Tibial artery (tissue), 4 donors: ENCODE measurements at places on chromosomes 13 and 19.

DNA sequence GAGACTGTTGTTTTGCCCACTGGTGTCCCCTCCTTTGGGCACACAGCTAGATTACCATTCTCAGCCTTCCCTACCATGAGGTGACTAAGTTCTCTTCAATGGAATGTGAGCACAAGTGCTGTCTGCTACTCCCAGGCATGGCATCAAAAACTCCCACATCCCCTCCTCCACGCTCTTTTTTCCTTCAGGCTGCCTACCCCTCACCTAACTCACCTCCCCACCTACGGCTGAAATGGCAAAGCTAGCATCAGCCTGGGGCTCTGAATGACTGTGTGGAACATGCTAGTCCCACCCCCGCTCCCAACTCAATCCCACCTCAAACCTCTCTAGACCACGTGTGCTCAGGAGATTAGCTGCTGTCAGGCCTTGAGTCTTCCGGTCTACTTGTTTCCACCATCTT is 512.2 kb downstream of the DIAPH3 start:
- H3K4me1 ChIP-seq, result no peaks in the 10 kb centered on the region
- H3K27ac ChIP-seq, result no peak overlapping the region
- no peaks in the 10 kb centered on the region for H3K36me3 ChIP-seq
- no peaks in the 10 kb centered on the region for H3K27me3 ChIP-seq
- DNase-seq, result no peak
- no peak overlapping the region for H3K4me3 ChIP-seq

DNA sequence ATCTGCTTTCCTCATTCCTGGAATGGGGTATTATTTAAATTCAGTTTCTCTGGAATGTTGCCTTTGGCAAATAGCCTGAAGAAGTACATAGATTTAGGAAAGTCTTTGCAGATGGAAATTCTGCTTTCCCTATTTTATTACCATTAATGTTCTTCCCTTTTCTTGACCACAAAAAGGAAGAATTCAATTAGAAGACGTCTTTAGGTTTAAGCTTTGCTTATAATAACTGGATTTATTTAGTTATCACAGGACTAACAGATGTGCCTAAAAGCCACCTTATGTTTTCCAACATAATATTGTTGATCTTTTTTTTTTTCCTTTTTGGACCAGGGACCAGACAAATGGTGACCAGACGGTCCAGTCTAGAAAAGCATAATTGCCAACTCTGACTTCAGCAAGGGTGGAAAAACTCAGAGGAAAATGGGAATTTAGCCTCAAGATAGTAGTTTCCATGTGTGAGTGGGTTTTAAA is 210.1 kb upstream of the SPRY2 start:
- no peak overlapping the region for H3K27ac ChIP-seq
- H3K27me3 ChIP-seq, result no peaks in the 10 kb centered on the region
- no peaks in the 10 kb centered on the region for H3K36me3 ChIP-seq
- H3K4me3 ChIP-seq, result no peak overlapping the region
- H3K4me1 ChIP-seq, result no peaks in the 10 kb centered on the region

GRCh38 chr13:32316501-32316900 is 1.2 kb downstream of the BRCA2 start:
- no peaks in the 10 kb centered on the region for H3K27me3 ChIP-seq
- no peaks in the 10 kb centered on the region for H3K36me3 ChIP-seq
- peak overlapping the region; percentile 95 for H3K27ac ChIP-seq

DNA sequence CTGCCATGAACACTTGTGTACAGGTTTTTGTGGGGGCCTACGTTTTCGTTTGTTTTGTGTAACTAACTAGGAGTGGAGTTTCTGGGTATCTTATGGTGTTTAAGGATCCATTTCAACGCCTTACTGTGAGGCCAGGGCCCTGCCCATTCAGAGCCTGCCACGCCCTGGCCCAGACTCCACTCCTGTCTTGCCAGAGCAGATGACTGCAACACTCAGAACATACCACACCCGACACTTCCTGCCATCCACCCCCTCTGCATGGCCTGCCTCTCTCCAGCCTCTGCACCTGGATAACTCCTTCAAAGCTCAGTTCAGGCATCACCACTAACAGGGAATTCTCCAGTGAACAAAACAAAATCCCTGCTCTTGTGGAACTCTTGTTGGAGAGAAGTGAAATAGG is 43.2 kb downstream of the RGCC start:
- DNase-seq, result no peak
- H3K27ac ChIP-seq, result no peak overlapping the region
- no peak overlapping the region for H3K4me3 ChIP-seq
- no peaks in the 10 kb centered on the region for H3K27me3 ChIP-seq
- no peaks in the 10 kb centered on the region for H3K36me3 ChIP-seq
- H3K4me1 ChIP-seq, result no peaks in the 10 kb centered on the region

DNA sequence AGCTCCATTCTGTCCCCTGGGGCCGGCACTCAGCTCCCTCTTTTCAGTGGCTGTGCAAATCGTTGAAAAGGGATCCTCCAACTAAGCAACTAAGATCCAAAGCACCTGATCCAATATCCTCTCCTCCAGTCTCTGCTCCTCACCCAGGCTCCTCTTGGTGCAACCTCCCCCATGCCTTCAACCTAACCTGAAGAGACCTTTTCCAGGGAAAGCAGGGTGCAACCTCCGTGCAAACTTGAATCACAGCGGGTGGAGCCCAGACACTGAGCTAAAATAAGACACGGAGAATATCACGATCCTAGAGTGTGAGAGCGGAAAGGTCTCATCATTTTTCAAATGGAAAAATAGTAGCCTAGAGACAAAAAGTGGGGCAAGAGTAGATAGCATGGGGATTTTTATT is 8.3 kb downstream of the CACNG7 start:
- H3K27me3 ChIP-seq, result peaks cover 26% of the 10 kb centered on the region
- no peak overlapping the region for H3K4me3 ChIP-seq
- DNase-seq, result no peak
- no peak overlapping the region for H3K27ac ChIP-seq
- H3K36me3 ChIP-seq, result no peaks in the 10 kb centered on the region

- no peaks in the 10 kb centered on the region for H3K36me3 ChIP-seq
- no peak overlapping the region for H3K27ac ChIP-seq
- no peak for DNase-seq
- H3K4me3 ChIP-seq, result no peak overlapping the region
- H3K27me3 ChIP-seq, result no peaks in the 10 kb centered on the region
- H3K4me1 ChIP-seq, result no peaks in the 10 kb centered on the region
Observed at GRCh38 chr13:77359171-77359570, 32.3 kb upstream of the MYCBP2 start.

DNA sequence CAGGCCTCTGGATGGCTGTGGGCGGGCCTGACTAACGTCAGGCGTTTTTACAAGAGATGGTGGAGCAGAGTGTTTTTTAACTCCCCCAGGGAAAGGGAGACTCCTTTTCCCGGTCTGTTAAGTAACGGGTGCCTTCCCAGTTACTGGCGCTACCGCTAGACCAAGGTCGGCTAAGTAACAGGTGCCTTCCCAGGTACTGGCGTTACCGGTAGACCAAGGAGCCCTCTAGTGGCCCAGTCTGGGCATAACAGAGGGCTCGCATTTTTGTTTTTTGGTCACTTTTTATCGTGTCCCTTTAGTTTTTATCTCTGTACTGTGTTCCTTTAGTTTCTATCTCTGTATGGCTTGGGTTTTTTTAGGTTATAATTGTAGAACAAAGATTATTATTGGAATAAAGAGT is 10.0 kb downstream of the ZNF383 start:
- no peaks in the 10 kb centered on the region for H3K27me3 ChIP-seq
- H3K4me1 ChIP-seq, result no peaks in the 10 kb centered on the region

- no peak overlapping the region for H3K27ac ChIP-seq
- no peak for DNase-seq
- no peaks in the 10 kb centered on the region for H3K36me3 ChIP-seq
- no peaks in the 10 kb centered on the region for H3K4me1 ChIP-seq
- H3K27me3 ChIP-seq, result no peaks in the 10 kb centered on the region
- no peak overlapping the region for H3K4me3 ChIP-seq
Observed at GRCh38 chr19:34904664-34905527, 21.8 kb upstream of the ZNF30 start.

GRCh38 chr13:107003911-107004310 is 436.0 kb upstream of the ARGLU1 start:
- no peaks in the 10 kb centered on the region for H3K36me3 ChIP-seq
- DNase-seq, result no peak
- H3K4me1 ChIP-seq, result no peaks in the 10 kb centered on the region
- no peaks in the 10 kb centered on the region for H3K27me3 ChIP-seq
- H3K4me3 ChIP-seq, result no peak overlapping the region
- H3K27ac ChIP-seq, result no peak overlapping the region

GRCh38 chr13:50299546-50300249 is 284.5 kb downstream of the KCNRG start:
- no peak overlapping the region for H3K4me3 ChIP-seq
- H3K27me3 ChIP-seq, result no peaks in the 10 kb centered on the region
- no peak overlapping the region for H3K27ac ChIP-seq
- H3K36me3 ChIP-seq, result no peaks in the 10 kb centered on the region
- no peaks in the 10 kb centered on the region for H3K4me1 ChIP-seq

- peaks cover 14% of the 10 kb centered on the region for H3K36me3 ChIP-seq
- no peaks in the 10 kb centered on the region for H3K27me3 ChIP-seq
- no peak overlapping the region for H3K27ac ChIP-seq
- no peak for DNase-seq
- H3K4me3 ChIP-seq, result no peak overlapping the region
Observed at GRCh38 chr19:1053176-1054101, 13.5 kb upstream of the ARHGAP45 start.

GRCh38 chr13:40060296-40061007 is 405.0 kb downstream of the COG6 start:
- H3K36me3 ChIP-seq, result no peaks in the 10 kb centered on the region
- no peak for DNase-seq
- H3K27me3 ChIP-seq, result no peaks in the 10 kb centered on the region

DNA sequence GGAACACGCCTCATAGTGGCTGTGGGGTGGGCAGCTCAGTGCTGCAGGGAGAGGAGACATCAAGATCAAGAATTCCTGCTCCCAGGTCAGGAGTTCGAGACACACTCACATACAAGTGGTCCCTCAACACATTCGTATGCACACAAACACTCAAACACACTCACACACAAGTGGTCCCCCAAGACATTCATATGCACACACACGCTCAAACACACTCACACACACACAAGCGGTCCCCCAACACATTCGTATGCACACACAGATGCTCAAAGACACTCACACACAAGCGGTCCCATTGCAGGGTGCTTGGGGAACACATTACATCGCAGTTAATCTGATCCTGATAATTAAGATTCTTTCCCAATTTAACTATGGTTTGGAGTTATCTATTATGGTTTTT is 28.2 kb downstream of the FCGBP start:
- H3K4me3 ChIP-seq, result no peak overlapping the region
- no peak for DNase-seq
- no peaks in the 10 kb centered on the region for H3K27me3 ChIP-seq
- no peaks in the 10 kb centered on the region for H3K36me3 ChIP-seq
- H3K27ac ChIP-seq, result no peak overlapping the region

- peak overlapping the region; percentile 52 for H3K4me3 ChIP-seq
- H3K36me3 ChIP-seq, result no peaks in the 10 kb centered on the region
- no peaks in the 10 kb centered on the region for H3K4me1 ChIP-seq
- H3K27me3 ChIP-seq, result no peaks in the 10 kb centered on the region
Observed at GRCh38 chr13:71865874-71866334, 1.1 kb downstream of the DACH1 start.

DNA sequence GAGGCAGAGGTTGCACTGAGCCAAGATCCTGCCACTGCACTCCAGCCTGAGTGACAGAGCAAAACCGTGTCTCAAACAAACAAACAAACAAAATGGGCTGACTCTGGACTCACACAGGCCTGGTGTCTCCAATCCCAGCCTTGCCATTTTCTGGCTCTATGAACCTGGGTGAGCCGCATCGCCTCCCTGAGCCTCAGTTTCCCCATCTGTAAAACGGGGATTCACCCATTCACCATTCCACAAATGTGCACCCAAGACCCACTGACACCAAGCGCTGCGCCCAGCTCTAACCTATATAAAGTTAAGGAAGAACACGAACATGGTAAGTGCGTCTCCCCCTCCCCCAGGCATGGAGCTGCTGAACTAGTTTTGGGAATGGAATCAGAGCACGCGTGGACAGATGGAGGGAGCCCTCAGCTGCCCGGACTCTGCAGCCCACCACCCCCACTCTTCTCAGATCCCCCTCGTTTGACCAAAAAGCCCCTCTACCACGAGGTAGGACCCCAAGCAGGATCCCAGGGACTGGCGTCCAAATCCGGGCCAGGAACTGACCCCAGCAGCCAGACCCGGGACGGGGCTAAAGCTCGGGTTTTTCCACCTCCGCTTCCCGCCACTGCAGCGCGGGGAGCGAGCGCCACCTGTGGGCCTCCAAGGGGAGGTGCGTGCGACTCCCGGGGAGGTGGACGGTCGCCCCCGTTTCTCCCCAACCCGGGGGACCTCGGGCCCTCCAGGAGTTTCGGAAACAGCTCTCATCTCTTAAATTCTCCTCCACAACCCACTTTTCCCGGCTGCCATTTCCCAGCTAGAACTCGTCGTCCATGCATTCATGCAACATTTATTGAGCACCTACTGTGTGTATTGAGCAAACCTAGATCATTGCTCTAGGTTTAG is 33.0 kb upstream of the ADGRE5 start:
- no peak overlapping the region for H3K27ac ChIP-seq
- H3K36me3 ChIP-seq, result no peaks in the 10 kb centered on the region
- H3K4me3 ChIP-seq, result peak overlapping the region; percentile 13

DNA sequence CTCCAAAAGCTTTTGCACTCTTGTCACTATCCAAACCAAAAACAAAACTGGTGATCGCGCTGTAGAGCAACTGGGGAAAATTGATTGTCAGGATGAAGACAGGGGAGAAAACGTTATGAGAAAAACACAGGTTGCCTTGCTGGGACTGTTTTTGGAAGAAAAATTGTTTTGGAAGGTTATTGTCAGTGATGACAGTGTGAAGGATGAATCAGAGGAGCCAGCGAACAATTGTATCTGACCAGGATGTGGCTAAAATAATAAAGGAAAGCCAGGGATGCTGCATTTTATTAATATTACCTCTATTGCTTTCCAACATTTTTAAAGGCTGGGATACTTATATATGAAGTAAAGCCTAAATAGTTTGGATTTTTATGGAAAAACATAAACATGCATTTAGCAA is 334.0 kb downstream of the SPRY2 start:
- H3K4me1 ChIP-seq, result peaks cover 7% of the 10 kb centered on the region
- no peak overlapping the region for H3K27ac ChIP-seq
- no peaks in the 10 kb centered on the region for H3K27me3 ChIP-seq
- no peaks in the 10 kb centered on the region for H3K36me3 ChIP-seq
- no peak overlapping the region for H3K4me3 ChIP-seq

GRCh38 chr19:1171755-1172352 is 2.2 kb downstream of the SBNO2 start:
- H3K36me3 ChIP-seq, result no peaks in the 10 kb centered on the region
- DNase-seq, result no peak
- peaks cover 25% of the 10 kb centered on the region for H3K4me1 ChIP-seq
- H3K27me3 ChIP-seq, result no peaks in the 10 kb centered on the region
- peak overlapping the region; percentile 79 for H3K4me3 ChIP-seq
- H3K27ac ChIP-seq, result peak overlapping the region; percentile 92

- no peak overlapping the region for H3K27ac ChIP-seq
- H3K4me1 ChIP-seq, result no peaks in the 10 kb centered on the region
- no peak overlapping the region for H3K4me3 ChIP-seq
- DNase-seq, result no peak
Observed at GRCh38 chr13:105972306-105972721, 563.1 kb downstream of the EFNB2 start.
